ENCODE measurements at places on chromosomes 16 and 17.

GRCh38 chr17:50308666-50309065 is 34.4 kb downstream of the TMEM92 start:
- DNase-seq: no peak

GRCh38 chr17:37607637-37608331 is 1.4 kb downstream of the SYNRG start:
- no peak for DNase-seq

DNA sequence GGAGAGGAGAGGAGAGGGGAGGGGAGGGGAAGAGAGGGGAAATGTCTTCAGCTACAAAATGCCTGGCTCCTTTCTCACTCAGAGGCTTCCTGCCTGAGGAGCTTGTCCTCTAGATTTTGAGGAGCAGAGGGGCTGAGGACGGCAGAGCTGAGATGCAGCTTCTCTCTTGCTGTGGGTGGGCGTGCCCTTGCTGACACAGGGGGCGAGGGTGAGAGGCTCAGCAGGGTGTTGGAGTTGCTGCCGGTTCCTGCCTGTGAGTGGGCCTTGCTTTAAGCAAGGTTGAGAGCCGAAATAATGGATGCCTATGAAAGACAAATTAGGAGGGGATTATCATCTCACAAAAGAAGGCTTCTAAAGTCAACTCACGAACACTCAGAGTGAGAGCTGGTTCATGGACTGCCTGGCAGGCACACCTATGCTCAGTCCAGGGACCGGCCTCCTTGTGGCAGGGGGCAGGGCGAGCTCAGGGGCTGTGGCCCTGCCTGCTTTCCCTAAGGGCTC is 215.6 kb downstream of the MSI2 start:
- DNase-seq: no peak

DNA sequence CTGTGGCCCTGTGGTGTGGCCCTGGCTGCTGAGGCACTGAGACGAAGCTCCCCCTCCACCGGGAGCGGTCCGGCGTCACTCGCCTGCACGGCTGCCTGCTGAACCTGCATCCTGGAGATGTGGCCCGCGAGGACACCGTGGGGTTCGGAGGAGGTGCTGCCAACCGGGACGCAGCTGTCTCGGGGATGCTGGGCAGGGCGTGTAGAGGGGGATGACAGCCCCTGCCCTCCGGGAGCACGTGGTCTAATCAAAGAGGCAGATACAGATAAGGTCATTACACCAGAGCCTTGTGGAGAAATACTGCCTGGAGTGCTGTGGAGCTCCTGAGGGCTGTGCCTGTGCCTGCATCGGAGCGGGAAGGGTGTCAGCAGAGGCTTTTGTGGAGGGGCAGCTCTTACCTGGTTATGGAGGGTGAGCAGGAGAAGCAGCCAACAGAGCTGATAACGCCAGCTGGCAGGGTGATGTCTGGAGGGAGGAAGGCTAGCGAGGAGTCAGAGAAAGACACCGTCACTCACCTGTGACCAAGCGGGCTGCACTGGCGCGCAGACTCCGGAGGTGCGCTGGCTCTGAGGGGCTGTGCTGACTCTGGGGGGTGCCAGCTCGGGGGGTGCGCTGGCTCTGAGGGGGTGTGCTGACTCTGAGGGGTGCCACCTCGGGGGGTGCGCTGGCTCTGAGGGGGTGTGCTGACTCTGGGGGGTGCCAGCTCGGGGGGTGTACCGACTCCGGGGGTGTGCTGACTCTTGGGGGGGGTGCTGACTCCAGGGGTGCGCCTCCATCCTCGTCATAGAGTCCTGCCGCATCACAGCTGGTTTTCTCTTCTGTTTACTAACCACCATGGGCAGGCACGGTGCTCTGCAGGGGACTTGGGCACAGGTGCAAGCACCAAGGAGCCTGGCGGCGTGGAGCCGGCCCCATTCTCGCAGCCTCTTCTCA is 104.7 kb upstream of the CHMP6 start:
- DNase-seq: no peak

DNA sequence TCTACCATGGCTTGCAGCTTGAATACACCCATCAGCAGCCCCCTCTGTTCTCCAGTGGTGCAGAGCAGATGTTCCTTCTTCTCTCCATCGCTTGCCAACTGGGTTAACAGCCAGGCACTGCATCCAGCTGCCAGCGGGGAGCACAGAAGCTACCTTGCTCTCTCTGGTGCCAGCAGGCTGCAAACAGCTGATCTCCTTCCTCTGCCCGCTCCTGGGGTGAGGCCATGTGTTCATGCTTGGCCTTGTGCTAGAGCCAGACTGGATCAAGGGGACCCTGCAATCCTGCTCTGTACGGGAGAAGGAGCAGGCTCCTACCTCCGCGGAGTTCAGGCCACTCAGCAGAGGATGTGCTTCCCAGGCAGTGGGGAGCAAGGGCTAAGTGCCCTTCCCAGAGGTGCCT is 24.1 kb upstream of the ENGASE start:
- DNase-seq: no peak

- no peak for DNase-seq
Observed at GRCh38 chr17:78496311-78496710, 80.9 kb downstream of the DNAH17 start.

DNA sequence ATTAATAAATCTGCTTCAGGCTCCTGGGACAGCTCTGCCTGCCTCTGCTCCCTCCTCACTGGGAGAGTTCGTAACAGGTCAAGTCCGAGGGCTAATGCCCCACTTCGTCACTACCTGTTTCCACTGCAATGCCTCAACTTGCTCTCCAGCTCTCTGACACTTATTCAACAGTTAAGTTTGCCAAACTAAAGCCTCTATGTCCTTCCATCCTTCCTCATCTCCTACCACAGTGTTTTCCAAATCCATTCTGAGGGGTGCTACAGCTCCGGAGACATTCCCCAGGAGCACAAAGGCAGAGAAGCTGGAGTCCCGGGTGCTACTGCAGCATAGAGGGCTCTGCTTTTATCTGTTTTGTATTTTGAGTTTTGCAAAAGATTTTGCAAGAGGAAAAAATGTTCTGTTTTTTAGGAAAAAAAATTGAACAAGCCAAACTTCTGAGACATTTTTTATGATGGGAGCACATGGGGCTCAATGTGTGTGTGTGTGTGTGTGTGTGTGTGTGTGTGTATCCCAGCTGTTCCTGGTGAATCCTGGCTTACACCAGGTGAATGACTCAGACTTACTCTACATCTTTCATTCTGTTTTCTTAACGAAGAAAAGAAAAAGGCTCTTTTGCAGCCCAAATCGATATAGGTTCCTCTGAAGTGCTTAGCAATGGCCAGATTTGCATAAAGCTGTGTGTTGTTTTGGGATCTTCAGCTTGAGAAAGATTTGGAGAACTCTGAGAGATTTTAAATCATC is 46.1 kb upstream of the MYOCD start:
- no peak for DNase-seq

GRCh38 chr17:41975099-41976083 is 8.8 kb downstream of the CNP start:
- no peak for DNase-seq

GRCh38 chr17:14910916-14911315 is 354.2 kb downstream of the PMP22 start:
- DNase-seq: no peak

GRCh38 chr17:43769859-43770258 is 8.9 kb downstream of the DUSP3 start:
- no peak for DNase-seq

DNA sequence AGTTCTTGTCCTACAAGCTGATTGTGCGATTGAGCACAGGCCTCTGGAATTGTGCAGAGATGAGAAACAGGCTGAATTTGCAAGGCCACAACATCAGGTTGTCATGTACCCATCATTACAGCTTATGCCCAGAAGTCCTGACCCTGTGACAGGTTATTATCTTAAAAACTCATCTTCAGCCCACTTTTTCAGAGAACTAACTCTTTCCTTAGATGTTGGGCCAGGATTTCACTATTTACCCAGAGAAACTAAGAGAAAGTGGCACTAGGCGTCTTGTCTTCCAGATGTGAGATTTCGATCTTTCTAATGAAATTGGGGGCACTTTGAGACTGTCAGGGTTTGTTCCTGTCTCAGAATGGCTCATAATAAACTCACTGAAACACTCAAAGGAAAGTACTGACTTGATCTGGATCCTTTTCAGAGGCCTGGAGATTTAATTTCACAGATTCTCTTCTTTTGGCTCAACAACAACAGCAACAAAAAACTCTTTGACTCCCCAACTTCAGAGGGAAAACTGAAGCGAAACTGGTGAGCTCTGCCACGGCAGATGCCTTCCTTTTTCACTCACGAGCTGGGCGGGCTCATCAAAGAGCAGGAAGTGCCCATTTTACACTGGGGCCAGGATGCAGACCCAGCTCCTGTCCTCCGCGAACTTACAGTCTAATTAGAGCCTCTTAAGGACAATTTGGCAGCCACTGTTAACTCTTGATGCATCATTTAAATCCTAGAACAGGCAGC is 17.7 kb upstream of the SLC12A3 start:
- no peak for DNase-seq

- DNase-seq: no peak
Observed at GRCh38 chr16:88861359-88861758, 4.4 kb downstream of the TRAPPC2L start.

DNA sequence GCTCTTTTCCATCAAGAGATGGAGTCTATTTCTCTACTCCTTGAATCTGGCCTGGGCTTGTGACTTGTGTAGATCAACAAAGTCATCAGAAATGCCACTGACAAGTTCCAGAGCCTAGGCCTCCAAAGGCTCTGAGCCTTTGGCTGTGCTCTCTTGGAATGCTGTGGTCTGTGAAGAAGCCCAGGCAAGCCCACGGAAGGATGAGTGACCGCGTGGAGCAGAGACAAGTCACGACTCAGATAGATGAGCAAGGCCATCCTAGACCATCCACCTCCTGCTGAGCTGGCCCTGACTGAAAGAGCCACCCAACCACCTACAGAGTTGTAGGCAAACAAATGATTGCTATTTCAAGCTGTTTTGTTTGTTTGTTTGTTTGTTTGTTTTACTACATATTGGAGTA is 11.6 kb upstream of the ICAM2 start:
- no peak for DNase-seq

DNA sequence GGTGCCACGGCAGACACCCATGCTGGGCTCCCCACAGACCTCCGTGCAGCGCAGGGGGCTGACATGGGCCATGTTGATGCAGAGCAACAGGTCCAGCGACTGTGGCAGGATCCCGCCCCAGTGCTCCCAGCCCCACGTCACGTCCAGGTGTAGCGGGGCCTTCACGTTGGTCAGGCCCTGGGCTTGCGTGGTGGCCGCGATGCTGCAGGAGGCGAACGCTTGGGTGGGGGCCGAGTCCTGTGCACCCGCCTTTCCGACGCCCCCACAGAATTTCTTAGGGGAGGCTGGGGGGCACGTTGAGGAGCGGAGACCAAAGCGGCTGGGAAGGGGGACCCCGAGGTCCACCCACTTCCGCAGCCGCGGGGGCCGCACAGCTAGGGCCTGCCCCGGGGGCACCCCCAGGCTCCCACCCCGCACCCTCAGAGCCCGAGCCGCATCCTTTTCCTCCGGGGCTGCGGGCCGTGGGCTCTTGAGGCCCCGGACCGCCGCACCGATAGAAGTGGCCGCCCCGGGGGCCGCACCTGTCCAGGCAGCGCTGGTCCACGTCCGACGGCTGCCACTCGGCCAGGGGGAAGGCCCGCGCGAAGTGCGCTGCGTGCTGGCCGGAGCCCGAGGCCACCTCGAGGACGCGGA is 416 bp downstream of the METTL26 start:
- DNase-seq: no peak
